ENCODE measurements at places on chromosomes 7 and 10.

DNA sequence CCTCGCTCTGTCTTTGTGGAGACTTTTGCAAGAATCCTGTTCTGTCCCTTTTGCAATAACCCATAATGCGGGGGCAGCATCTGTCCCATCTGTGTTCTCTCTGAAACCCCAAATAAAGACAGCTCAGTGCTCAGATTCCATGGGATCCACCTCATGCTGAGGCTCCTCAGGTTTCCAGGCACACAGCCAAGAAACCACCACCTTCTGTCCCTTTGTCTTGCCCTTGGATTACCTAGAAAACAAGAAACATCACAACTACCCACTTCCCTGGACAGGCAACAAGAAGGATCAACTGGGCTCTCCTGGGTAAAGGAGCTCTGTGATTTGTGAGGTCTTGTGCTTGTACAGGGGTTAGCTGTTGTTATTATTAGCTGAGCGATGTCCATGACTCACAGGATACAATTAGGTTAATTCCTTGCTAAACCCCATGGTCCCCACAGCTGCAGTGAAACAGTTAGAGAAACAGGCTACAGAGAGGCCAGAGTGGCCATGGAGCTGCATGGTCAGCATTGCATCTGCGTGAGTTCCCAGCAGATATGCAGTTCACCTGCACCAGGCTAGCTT lies 50.2 kb downstream of the CXCL12 start:
- DNase-seq = no peak

DNA sequence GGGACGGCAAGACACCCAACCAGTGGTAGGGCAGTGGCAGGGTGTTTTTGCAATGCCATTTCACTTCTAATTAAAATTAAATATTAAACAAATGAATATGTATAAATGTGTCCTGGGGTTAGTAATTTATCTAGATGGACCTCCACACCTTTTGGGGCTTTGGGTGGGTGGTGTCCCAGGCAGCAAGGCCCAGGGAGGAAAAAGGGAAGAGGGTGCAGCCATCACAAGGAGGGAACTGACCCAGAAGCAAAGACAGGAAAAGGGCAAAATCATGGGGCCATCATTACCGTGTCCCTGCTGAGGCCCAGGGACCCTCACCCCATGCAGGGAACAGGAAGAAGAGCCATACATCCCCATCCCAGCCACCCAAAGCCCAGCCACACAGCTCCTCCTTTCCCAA lies 204.6 kb downstream of the GRID1 start:
- no peak for DNase-seq

DNA sequence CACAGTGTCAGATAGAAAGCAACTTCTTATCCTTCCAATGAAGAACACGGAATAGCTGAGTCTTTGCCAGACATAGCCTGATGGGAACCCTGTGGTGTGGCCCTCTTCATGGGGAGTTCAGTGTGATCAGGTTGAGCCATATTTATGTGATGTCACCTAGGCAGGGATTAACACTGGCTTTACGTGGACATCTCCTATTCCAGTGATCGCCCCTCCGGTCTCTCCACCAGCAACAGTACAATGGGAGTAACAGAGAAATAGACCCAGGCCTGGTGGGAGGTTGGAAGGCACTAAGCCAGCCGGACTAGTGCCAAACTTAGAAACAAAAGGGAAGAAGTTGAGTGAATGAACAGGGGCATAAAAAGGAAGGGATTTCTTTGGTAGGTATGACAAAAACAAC lies 358.1 kb downstream of the PRPF18 start:
- DNase-seq = no peak

DNA sequence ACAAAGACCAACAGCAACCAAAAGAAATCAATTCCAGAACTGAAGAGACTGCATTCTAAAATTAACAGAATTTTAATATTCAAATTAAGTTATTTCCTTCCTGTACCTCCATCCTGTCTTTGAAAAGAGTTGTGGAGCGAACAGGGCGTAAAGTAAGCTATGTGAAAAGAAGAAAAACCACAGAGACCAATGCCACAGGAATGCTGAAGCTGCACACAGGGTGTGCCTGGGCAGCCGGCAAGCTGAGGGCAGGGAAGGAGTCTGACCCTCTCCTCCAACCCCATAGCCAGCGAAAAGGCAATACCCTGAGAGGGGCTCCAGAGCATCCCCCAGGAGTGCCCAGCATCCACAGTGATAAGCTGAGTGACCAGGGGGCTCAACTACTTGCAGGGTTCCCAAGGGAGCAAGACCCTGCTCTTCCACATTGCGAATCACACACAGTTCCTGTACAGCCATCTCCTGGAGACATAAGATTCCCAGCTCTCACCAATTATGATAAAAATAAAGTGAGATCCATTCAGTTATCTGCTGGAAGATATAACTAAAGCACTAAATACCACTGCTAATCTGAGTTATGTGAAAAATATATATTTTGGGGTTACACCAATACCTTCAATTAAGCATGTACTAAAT lies 93.8 kb downstream of the PARD3 start:
- DNase-seq = no peak

- DNase-seq = no peak
Measured at GRCh38 chr7:110521357-110521911, 569.5 kb upstream of the LRRN3 start.

Measured in iPS-NIHi11 (cell line).